ENCODE measurements at places on chromosomes 16 and 17.

- DNase-seq: peak; percentile 81
Measured at GRCh38 chr17:71438631-71439146, 682.1 kb upstream of the SOX9 start.

DNA sequence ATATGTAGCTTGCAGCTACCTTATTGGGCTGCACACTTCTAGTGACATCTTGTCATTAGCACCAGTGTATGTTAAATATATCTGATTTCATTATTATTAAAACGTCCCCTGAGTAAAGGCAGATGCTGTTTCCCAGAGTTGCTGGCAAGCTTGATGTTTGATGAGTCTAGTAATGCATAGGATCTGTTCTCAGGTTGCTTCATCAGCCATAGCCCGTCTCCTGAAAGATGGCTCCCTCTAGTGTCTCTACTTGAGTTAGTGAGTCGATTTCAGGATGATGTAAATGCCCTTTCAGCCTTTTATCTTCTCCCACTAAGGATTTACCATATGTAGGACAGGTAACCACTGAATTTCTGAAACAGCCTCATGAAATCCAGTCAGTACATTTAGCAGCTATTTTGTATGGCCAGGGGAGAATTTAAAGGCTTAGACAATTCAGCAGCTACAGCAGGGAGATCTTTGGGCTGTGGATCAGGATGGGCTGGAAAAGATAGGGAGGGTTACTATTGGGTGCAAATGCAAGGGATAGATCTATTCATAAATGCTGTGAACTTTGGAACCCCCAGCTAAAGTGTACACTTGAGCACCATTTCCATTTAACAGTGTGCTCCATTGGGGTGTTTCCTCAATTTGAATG is 376.3 kb downstream of the CNTNAP4 start:
- peak; percentile 88 for DNase-seq

GRCh38 chr17:18960241-18960665 is 8.3 kb downstream of the SLC5A10 start:
- DNase-seq: no peak

DNA sequence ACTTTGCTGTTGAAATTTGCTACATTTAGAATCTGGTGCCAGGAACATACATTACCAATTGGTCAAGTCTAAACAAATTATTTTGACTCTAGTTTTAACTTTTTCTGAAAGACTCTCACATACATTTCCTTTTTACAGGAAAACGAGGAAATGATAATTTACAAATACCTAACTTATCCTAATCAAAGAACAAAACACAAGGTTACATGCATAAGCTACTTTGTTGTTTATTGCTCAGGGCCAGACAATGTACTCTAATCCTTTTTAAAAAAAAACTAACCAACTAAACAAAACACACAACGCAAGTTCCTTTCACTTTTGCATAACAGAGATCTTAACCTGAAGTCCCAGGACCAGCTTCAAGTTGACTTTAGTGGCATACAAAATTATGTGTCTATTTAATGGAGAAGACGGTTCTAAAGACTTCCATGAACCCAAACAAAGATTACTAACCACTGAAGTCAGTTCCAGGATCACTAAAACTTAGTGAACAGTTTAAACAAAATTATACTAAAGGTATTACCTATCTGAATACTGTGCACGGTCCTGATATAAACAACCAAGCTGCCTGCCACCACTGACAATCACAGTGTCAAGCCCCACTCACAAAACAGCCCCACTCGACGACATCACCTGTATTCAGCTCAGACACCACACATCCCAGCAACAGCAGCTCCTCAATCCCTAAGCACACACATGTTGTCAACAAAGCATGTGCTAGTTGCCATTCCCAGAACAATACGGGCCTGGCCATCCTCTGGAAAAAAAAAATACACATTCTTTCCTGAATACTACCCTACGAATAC is 1.9 kb downstream of the ZNF652 start:
- DNase-seq: peak; percentile 50

DNA sequence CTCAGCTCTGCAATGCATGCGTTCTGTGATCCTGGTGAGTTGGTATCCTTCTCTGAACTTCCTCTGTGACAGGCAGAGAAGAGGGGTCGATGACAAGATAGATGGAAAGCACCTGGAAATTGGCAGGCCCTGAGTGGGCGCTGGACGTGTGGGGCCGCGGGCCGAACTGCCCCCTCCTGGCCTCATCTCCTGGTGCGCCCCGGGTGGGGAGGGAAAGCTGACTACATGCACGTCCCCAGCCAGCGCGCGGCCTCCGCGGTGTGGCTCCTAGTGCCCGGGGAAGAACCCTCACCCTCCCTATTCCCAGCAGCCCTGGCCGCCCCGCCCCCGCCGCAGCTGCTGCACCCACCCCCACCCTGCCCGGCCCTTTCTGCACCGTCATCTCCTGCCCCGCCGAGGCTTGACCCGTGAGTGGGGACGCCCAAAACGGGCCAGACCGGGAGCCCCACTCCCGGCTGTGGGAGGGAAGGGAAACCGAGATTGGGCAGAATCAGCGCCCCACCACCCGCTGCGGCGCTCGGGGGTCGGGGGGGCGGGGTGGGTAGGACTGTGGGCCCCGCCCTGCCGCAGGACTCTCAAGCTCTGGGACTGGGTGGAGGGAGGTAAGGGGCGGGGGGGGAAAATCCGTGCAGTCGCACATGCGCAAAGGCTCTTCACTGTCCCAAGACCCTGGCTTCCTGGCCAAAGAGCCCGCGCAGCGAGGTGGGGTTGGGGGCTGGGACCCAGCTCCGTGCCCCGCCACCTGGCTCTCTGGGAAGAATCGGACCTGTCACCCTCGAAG is at the start of gene NOL3:
Gene NOL3 (plus strand): TSS at position 371 of the 781 bp plus-strand sequence.
- peak; percentile 80 for DNase-seq

DNA sequence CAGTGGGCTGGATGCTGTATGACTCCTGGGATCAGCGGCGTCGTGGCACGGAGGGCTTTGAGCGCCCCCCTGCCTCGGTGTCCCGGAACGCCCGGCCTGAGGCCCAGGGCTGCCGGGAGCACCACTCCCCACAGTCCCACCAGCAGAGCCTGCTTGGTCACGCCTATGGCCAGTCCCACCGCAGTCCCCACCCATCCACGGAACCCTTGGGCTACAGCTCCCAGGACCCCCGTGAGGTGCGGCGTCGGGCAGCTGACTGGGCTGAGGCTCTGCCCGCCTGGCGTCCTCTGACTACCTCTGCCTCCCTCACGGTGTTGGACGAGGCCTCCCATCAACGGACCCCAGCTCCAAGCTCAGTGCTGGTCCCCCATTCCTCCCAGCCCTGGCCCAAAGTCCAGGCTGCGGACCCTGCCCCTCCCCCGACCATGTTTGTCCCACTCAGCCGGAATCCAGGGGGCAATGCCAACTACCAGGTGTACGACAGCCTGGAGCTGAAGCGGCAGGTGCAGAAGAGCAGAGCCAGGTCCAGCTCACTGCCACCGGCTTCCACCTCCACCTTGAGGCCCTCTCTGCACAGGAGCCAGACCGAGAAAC is 1.6 kb downstream of the SPEM2 start:
- no peak for DNase-seq

GRCh38 chr16:3488801-3489200 is 6.5 kb downstream of the C16orf90 start:
- DNase-seq: no peak

DNA sequence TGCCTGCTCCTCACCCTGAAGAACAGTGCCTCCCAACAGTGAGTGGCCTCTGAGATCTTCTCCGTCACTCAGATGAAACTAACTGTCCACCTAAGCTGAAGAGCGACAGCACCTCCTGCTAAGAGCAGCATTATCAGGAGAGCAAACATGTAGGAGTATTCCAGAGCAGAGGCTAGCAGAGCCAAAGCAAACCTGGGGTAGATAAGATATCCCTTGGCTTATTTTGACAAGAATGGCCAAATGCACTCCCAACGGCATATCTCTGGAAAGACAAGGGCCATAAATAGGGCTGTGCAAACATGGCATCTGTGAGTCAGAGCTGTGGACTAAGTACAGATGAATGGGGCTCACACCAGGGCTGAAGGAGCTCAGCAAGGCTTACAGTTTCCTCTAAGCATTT is 96.3 kb downstream of the NDEL1 start:
- no peak for DNase-seq

- no peak for DNase-seq
Measured at GRCh38 chr16:12063004-12063395, 86.5 kb downstream of the SNX29 start.

GRCh38 chr17:67050066-67050465 is 5.7 kb downstream of the CACNG1 start:
- DNase-seq: no peak

GRCh38 chr17:792277-792676 is 10.1 kb downstream of the MRM3 start:
- no peak for DNase-seq

DNA sequence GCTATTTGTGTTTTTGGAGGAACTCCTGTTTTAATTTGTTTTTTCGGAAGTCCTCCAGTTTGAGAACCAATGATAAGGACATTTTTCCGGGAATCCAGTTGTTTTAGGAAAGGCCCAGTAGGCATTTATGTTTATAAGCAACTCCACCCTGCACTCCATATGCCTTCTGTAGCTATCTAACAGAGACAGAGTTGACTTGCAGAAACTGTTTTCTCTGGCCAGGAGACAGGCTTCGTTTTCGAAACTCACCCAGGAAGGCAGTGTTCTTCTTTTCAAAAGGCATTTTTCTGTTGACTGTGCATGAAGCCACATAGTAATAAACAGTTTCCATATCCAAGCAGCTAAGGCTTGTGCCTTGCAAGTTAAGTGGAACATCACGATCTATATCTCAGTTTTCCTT is 587.1 kb downstream of the WWOX start:
- DNase-seq: no peak

GRCh38 chr16:4936991-4937781 is at the start of gene PPL:
TSS of gene PPL (minus strand) at chr16:4937148. CDS start at chr16:4937045, 103 bp downstream.
- DNase-seq: peak; percentile 93

Measured in NCI-H1417 (cell line).